Anterior cingulate cortex (tissue), 58 donors: ENCODE measurements at places on chromosomes 2 and 18.

DNA sequence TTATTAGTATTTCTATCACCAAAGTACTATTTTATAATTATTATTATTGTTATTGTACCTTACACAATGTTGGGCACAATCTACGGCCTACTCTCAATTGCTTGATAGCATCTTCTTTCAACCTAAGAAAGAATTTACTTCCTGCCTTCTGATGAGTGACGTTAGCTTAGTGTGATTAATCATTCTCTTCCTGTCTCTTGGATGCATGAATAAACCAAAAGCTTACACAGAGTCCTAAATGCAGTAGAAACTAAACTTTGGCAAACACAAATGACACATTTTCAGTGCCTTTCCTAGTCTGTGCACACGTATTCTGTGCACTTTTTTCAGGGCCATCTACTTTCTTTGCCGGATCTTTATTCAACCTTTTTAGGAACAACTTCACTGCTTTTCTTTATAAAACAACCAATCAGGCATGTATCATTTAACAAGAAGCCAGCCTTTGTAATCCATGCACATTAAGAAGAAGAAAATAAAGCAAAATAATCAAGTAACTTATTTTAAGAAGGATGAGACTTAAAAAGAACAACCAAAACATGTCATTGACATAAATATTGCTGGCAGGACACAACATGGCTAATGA is 19.1 kb downstream of the TRAK2 start:
- no peak for DNase-seq

- no peak for DNase-seq
Measured at GRCh38 chr18:55048892-55049291, 89.6 kb upstream of the CCDC68 start.

DNA sequence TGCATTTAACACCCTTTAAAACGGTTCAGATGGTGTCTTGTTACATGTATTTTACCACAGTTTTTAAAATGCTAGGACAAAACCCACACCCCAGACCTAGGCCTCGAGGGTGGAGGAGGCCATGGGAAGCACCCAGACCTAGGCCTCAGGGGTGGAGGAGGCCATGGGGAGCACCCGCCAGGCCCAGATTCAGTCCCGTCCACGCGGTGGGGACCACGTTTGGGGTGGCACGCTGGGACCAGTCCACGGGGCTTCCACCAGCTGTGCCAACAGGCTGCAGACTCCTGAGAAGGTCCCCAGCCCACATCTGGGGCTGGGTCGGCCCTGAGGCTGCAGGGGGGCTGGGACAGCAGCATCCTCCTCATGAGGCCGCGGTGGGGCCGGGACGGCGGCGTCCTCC is 63.4 kb downstream of the SLC66A2 start:
- DNase-seq: no peak

DNA sequence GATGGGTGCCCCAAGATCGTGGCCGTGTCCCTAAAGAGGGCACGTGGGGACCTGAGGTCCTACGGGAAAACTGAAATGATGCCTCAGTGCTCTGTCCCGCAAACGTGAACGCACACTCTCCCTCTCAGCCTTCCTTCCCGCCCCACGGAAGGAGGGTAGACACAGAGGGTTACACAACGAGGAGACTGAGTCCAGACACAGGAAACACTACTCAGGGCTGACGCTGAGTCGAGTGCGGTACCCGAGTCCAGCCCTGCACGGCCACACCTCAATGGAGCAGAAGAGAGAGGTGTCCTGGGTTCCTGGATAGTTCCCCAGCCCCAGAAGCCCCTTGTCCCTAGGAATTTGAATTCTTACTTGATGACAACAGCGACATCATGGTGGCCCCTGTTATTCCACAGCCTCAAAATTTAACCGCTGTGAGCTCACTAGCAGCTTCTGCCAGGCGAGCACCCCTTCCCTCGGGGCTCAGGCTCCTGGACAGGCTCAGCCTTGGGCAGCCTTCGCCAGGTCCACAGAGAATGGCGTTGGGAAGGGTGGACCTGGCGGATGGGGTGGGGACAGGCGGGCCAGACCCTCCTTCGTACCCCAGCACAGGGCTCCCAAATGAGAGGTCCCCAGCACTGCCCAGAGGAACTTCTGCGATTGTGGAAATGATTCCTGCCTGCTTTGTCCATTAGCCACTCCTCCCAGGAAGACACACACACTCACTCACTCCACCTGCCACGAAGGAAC is 980 bp upstream of the RNPEPL1 start:
- no peak for DNase-seq

- no peak for DNase-seq
Measured at GRCh38 chr2:230644356-230644935, 68.2 kb upstream of the CAB39 start.

DNA sequence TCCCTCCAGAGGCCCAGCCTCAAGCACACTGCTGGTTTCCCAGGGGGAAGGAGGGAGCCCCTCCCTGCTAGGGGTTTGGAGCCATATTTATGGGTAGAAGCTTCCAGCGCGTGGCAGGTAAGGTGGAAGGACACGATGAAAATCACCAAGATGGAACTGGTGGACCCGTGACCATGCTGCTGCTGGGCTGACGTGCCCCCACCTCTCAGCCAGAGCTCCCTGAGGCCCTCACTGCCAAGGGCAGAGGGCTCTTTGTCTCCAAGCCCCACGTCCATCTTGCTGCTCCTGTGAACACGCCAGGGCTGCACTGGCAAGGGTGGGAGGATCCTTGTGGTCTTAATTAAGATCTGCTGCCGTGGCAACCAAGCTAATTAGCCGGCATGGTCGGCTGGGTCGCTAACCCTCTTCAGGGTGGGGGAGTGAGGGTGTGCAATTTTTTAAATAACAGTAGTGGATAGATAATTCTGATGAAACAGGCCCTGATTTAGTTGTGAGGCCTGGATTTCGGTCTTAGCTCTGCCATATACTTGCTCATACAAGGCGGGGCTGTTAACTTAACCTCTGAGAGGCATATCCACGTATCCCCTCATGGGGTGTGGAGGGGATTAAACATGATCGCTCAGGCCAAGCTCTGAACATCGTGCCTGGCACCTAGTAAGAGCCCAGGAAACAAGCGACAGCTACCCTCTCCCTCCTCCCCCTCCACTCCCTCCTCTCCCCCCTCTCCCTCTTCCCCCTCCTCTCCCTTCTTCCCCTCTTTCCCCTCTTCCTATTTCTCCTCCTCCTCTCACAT is 232.8 kb downstream of the CELF4 start:
- no peak for DNase-seq

DNA sequence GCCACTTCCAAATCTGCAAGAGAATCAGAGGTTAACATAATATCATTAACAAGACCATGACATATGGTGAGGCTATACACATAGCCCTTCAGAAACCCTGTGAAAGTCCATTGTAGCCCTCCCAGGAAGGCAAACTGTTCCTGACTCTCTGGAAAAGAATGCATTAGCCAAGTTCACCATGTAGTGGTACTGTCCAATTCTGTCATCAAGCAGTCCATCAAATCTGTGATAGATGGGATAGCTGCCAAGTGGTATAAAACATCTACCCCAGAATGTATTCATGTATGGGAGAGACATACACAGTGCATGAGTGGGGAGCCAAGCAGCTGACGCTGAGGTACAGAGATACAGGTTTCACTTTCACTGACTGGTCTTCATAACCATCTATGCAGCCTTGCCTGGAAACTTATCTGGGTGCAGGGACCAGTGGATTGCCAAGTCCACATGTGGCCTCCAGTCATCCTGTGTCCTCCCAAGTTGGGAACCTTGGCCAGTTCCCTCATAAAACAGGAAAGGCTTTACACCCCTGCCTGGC is 281.1 kb downstream of the MBD2 start:
- DNase-seq: no peak

- no peak for DNase-seq
Measured at GRCh38 chr2:238928520-238929241, 80.8 kb downstream of the TWIST2 start.

GRCh38 chr2:221129657-221130056 is 442.4 kb downstream of the EPHA4 start:
- DNase-seq: no peak

DNA sequence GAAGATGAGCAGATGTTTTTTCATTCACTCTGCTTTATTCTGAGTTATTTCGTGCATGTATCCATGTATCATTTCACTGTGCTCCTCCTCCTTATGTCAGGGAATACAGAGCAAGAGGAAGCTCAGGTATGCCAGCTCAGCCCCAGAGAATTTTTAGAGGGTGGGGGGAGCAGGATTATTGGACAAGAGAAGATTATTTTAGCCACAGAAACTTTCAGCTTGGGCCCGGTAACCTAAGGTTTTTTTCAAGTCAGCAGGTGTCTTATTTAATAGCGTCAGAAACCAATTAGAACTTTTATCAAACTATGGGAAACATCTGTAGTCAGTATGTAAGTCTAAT is 232.9 kb upstream of the SIX3 start:
- DNase-seq: no peak

DNA sequence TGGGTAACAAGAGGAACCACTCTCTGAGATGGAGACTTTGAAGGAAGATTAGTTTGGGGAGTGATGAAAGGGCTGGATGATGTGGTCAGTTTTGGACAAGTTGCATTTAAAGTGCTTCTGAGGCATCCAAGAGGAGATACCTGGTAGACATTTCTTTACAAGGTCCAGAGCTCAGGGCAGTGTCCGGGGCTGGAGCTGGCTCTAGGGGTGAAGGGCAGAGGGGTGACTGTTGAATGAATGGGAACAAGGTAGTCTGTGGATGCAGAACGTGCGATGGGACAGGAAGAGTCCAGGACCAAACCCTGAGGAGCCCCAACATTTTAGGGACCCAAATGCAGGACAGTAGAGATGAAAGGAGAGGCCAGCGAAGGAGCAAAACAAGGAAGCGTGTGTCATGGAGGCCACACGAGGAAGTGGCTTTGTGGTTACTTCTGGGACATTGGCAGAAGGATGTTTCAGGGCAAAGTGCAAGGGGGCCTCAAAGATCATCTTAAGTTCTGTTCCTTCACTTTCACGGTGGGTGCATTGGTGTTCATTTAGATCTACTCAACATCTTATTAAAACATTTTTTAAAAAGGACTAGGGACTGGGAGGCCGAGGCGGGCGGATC is 13.6 kb upstream of the GPR35 start:
- DNase-seq: no peak

GRCh38 chr2:200405599-200406298 is 99.3 kb downstream of the SPATS2L start:
- no peak for DNase-seq

DNA sequence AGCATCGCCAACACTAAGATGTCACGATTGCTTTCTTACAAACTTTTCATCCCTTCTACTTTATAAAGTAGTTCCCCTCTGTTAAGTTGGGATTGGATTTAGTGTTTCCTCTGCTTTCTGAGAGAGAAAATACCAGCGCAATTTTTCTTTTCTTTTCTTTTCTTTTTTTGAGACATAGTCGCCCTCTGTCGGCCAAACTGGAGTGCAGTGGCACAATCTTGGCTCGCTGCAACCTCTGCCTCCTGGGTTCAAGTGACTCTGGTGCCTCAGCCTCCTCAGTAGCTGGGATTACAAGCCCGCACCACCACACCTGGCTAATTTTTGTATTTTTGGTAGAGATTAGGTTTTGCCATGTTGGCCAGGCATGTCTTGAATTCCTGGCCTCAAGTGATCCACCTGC is 9.0 kb downstream of the RELCH start:
- no peak for DNase-seq

DNA sequence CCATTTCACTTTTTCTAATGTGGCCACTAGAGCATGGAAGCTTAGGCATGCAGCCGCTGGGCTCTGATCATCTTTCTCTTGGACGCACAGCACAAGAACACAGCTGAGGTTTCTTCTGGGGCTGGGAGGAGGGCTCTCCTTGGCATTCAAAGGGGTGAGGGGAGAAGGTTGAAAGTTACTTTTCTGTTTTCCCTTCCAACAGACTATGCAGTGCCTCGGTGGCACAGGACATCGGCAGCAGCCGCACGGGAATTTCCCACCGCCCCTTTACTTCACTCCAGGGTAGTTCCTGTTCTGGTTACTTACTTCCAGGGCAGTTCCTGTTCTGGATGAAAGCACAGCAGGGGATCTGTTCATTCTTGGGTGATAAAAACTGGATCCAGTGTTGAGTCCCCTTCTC is 18.9 kb upstream of the MAL start:
- DNase-seq: no peak

GRCh38 chr2:134080386-134081089 is 173.3 kb upstream of the MGAT5 start:
- no peak for DNase-seq

DNA sequence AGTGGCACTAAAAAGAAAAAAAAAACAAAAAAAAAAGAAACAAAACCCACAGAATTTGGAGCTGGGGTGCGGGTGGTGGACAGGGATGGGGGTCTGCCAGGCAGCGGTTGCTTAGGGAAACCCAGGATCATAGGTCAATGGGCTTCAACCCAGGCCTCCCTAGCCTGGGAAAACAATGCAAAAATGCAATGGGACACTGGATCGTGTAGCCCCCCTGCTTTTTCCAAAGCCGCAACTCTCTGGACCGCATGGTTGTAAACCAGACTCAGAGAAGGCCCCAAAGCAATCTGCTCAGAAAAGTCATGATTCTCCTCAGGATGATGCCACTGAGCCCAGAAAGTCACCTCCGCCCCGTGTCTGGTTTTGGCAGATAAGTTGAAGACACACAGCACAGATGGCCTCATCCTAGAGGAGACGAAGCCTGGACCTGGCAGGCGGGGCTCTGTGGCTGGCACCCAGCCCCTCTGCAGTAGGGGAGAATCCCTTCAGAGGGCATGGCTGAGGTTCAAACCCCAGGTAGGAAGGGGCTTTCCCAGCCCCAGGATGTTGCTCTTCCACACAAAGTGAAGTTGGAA is 5.1 kb downstream of the DLX2 start:
- no peak for DNase-seq

GRCh38 chr2:191345788-191346187 is 100.6 kb downstream of the MYO1B start:
- no peak for DNase-seq

- DNase-seq: no peak
Measured at GRCh38 chr2:60507211-60507965, 46.1 kb downstream of the BCL11A start.

GRCh38 chr2:180722551-180723239 is 257.7 kb upstream of the UBE2E3 start:
- DNase-seq: no peak

DNA sequence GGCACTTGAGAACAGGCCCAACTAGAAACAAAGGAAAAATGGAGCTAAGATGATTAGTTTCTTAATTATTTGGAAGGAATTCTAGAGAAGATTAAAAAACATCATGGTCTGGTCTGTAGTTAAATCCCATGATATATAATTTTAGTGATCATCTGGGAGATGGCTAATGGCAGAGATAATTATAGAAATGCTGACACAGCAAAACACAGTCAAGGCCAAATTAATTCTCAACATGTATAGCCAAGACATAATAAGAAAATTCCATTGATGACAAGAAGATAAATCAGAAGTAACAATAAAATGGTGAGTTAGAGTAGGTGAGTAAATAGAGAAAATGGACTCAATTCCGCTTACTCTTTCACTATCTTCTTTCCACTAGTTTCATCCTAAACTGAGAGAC is 59.2 kb upstream of the ITGA4 start:
- DNase-seq: no peak

DNA sequence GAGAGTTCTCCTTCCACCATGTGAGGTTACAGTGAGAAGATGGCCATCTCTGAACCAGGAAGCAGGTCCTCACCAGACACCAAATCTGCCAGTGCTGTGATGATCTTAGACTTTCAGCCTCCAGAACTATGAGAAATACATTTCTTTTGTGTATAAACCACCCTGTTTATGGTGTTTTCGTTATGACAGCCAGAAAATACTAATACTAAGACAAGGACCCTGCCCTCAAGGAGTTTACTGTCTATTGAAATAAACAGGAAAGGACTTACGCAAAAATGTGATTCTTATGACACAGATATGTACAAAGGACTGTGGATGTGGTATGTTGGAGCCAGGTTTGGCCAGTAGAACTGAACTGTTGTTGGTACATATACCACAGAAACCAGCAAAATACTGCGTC is 184.3 kb downstream of the MCFD2 start:
- DNase-seq: no peak
